ENCODE measurements at places on chromosomes 13 and 19.

GRCh38 chr13:102774591-102775520 lies 1.3 kb upstream of the TEX30 start:
- no peak for DNase-seq

GRCh38 chr13:99281811-99282263 lies 23.7 kb upstream of the GPR18 start:
- no peak for DNase-seq

DNA sequence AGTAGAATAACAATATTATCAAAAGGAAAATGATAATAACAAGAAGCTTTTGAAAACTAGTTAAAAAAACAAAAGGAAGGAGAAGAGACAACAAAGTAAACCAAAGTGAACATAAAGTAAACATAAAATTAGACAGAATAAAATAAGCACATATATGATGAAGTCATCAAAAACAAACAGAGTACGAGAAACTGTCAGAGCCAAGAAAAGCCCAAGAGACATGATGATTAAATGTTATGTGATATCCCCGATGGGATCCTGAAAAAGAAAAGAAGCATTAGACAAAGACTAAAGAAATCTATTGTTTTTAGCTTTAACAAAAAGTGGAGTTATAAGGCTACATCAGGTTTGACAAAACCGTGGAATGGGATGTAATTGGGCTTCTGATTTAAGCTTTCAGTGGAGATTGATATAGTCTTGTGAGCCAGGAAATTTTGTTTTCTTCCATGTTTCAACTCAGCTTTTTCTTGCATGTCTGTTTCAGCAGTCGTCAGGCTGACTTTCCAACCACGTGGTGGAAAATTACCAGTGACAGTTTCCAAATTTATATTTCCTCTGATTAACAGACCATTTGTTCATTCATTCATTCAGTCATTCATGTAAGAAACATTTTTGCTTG lies 64.9 kb downstream of the KL start:
- no peak for DNase-seq

GRCh38 chr19:367561-367960 lies 23.0 kb upstream of the MIER2 start:
- no peak for DNase-seq

GRCh38 chr19:45814851-45815480 lies at the start of gene RSPH6A:
RSPH6A (minus strand) TSS chr19:45815308; CDS start chr19:45815176, 132 bp downstream.
- DNase-seq, result no peak

- peak; percentile 18 for DNase-seq
These were observed 55.8 kb downstream of the VAV1 start for GRCh38 chr19:6828306-6828697.

GRCh38 chr19:34482380-34483250 lies 1.1 kb downstream of the WTIP start:
- peak; percentile 46 for DNase-seq

GRCh38 chr19:13600091-13600490 lies 93.8 kb upstream of the CACNA1A start:
- no peak for DNase-seq

DNA sequence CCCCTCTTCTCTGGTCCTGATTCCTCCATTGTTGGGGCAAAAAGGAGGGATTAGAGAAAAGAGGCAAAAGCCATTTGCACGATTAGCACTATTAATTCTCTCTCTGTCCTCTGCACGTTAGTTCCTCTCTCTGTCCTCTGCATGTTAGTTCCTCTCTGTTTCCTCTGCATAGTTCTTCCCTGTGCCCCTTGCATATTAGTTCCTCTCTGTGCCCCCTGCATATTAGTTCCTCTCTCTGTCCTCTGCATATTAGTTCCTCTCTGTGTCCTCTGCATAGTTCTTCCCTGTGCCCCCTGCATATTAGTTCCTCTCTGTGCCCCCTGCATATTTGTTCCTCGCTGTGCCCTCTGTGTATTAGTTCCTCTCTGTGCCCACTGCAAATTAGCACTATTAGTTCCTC lies 847.2 kb upstream of the GPC6 start:
- DNase-seq, result no peak

DNA sequence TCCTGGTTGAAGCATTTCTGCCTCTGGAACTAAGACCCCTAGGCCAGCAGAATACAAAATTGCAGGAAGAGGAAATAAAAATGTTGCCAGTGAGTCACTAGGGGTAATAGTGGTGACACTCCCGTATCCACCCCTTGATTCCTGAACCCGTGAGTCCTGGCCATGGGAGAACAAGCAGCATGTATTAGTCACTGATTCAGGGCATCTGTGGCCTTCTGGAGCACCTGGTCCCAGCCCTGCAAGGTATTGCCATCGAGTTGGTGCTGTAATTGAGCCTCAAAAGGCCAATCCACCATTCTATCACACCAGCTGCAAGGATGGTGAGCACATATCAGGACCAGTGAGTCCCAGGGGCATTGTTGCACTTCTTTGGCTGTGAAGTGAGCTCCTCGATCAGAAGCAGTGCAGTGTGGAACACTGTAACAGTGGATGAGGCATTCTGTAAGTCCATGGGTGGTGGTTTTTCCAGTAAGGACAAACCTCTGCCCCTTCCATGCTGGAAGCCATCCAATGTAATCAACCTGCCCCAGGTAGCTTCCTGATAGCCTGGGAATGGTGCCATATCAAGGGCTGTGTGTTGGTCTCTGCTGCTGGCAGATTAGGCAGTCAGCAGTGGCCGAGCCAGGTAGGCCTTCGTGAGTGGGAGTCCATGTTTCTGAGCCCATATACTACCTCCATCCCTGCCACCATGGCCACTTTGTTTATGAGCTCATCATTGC lies 39.6 kb downstream of the C1QTNF9 start:
- no peak for DNase-seq

DNA sequence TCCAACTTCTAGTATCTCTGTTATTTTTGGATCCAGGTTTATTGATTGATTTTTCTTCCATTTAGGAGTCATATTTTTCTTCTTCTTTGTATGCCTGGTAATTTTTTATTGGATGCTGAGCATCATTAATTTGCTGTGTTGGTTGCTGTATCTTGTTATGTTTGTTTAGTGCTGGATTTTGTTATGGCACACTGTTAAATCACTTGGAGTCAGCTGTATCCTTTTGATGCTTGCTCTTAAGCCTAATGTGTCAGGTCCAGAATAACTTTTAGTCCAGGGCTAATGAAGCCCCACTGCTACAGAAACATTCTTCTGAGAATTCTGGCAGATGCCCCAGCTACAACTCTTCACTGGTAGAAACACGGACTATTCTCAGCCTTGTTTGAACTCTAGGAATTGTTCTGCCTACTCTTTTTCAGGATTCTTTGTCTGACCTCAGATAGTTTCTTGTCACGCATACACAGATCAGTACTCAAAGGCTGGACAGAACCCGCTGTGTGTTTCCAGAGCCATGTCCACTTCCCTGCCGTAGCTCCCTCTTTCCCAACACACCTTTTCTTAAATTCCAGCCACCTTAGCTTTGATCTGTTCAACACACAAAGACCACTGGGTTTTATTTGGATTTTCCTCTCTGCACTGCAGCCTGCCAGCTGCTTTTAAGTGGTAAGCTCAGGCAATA lies 137.1 kb upstream of the WASF3 start:
- no peak for DNase-seq

- DNase-seq, result peak; percentile 26
These were observed 682 bp upstream of the CABP5 start for GRCh38 chr19:48044561-48044960.

DNA sequence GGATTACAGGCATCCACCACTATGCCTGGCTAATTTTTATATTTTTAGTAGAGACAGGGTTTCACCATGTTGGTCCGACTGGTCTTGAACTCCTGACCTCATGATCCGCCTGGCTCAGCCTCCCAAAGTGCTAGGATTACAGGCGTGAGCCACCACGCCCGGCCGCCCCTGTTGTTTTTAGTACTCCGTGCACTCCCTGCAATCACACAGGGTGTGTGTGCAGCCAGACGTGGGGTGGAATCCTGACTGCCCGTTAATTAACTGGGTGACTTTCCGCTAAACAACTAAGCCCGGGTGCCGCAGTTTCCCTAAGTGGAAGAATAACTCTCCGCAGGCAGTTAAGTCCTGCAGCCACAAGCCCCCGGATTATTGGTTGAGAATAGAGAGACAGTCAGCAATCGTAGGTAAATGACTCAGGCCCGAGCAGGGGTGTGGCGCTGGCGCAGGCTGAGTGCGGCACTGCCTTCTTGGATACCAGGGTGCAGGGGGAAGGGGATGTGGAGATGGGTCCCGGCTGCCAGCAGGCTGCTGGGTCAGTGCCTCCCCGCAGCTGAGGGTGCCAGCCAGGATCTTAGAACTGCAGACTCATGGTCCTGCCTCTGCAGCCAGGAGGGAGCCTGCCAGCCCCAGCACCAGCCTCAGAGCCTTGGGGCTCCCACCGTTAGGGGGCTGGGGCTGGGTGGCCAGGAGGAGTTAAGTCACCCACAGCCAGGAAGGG lies 6.1 kb upstream of the FXYD3 start:
- DNase-seq, result no peak

GRCh38 chr13:35630551-35631275 lies 154.2 kb upstream of the MAB21L1 start:
- peak; percentile 75 for DNase-seq

GRCh38 chr13:107299717-107300116 lies 731.8 kb upstream of the ARGLU1 start:
- DNase-seq, result no peak

DNA sequence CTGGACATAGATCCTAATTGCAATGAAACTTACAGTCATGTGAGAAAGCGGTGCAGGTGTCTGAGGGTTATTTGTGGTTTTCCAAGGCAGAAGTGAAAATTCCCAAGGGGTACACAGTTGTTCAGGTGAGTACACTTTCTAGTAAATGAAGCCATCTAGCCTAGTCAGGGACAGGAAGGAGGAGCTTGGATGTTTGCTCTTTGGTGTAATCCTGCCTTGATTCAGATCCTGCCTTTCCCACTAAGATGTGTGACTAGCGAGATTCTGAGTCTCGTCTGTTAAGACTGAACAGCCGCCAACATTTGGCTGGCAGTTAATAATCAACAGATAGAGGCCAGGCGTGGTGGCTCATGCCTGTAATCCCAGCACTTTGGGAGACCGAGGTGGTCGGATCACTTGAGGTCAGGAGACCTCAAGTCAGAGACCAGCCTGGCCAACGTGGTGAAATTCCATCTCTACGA lies 2.5 kb downstream of the RPS9 start:
- DNase-seq, result no peak

DNA sequence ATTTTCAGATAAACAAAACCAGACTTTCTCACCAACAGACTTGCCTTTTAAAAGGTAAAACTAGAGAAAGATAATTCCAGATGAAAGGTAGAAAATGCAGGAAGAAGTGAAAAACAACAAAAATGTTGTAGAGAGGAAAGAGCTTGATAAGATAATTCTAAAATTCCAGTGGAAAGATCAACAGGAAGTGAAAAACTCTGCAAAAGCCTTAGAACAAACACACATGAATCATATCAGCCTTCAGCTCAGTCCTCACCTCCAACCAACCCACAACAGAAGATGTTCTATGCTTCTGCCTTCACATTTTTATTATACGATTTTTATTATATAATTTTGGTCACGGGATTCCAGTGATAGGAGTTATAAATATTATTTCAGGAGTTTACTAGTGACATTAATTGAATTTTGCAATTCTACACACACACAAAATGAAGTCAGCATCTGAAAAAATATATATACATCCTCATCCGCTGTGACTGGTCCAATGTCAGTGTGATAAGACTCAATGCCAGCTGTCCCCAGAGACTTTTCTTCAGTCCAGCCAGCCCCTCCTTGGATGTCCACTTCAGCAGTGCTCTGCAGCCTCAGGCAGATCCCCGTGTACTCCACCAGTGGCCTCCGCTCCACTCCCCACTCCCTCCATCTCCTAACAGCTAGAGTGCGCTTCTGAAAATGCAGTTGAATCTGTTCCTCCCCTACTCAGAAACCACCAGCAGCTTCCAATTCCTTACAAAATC lies 57.9 kb downstream of the GADD45B start:
- peak; percentile 39 for DNase-seq

DNA sequence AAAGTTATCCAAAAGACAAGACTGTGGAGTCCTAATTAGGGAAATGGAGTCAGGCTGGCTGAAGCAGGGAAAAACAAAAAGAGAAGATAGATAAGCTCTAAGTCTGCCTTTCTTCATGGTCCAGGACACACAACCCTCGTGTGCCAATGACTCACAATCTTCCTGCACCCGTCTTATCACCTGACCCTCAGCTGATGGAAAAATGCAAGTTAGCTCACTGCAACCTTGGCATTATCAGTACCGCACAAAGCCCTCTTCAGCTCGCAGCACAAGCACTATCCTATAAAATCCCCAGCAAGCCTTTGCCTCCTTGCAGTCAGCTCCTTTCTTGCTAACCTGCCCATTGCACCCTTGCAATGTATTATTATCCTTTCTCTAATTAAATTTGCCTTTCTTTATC lies 4.3 kb downstream of the OR7A5 start:
- DNase-seq, result no peak

- no peak for DNase-seq
These were observed 159.3 kb downstream of the PDS5B start for GRCh38 chr13:32745509-32745908.

- DNase-seq, result peak; percentile 37
These were observed 22.3 kb downstream of the SLC7A1 start for GRCh38 chr13:29573190-29573589.

DNA sequence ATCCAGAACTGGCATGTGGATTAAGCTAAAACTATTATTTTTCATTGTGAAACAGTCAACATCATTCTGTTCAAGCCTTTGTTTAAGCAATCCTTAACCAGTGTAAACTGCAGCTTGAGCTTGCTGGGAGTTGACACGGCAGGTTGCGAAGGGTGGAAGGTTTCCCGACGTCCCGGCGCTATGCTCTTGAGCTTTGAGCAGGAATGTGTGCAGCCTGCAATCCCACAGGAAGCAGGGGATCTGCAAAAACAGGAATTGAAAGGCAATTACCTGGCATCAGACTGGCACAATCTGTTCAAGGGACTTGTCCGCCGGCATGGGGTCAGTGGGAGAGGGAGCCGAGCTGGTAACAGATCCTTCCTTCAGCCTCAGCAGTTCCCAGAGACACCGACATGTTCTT lies 586.7 kb upstream of the SGCG start:
- no peak for DNase-seq

DNA sequence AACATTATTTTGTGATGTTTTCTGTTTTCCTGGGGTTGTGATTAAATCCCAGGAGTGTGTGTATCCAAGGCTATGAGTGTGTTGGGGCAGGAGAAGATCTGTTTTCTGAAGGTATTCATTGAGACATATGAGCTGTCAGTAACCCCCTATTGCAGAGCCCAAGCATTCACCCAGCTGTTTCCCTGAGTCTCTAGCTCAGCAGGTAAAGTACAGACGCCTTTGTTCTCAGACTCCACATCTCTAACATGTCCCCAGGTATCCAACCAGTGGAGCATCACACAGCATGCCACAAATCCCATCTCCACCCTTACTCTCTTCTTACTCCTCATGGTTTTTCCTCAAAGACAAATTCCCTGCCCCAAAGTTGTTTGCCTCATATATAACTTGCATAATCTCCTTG lies 213.6 kb downstream of the PCDH20 start:
- DNase-seq, result no peak
